Ureter (tissue), 1 donor: ENCODE measurements at places on chromosomes 4 and X. TPM values are rescaled to one million over a fixed set of nuclear protein-coding genes. Genes with fewer than 3 reads are reported as not detected.

DNA sequence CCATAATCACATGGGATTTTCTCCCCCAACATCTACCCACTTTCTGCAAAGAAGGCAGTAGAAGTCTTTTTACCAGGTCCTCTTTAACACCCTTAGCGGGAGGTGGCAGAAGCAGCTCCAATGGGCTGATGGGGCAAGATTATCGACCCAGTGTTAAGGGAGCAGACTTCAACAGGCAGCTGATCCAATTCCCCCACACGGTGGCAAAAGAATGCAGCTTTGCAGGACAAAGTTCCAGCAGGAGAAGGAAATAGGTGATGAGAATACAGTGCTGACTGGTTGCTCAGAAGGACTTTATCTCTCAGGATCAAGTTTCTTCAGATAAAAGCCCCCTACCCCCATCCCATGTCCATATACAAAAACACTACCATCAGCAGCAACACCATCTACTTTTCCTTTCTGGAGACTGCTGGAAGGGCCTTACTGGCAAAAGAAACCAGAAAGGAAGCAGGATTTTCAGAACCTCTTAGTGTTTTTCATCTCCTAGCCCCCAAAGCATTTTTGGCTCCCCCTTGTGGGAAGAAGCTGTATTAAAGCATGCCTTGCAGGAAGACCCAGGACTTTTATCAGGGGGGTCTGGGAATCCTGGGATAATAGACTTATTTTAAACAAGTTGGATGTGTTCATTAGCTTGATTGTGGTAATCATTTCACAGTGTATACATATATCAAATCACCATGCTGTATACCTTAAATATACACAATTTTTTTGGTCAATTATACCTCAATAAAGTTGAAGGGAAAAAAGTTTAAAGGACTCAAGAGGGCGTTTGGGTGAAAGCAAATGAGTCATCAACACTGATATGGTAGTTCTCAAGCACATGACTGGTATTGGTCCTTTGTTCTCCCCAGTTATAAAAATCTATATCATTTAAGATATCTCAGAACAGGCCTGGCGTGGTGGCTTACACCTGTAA, 146.4 kb downstream of the GPC3 start:
- no peak for DNase-seq

- no peak for DNase-seq
Observed at GRCh38 chr4:24210332-24210902, 320.6 kb upstream of the PPARGC1A start.

DNA sequence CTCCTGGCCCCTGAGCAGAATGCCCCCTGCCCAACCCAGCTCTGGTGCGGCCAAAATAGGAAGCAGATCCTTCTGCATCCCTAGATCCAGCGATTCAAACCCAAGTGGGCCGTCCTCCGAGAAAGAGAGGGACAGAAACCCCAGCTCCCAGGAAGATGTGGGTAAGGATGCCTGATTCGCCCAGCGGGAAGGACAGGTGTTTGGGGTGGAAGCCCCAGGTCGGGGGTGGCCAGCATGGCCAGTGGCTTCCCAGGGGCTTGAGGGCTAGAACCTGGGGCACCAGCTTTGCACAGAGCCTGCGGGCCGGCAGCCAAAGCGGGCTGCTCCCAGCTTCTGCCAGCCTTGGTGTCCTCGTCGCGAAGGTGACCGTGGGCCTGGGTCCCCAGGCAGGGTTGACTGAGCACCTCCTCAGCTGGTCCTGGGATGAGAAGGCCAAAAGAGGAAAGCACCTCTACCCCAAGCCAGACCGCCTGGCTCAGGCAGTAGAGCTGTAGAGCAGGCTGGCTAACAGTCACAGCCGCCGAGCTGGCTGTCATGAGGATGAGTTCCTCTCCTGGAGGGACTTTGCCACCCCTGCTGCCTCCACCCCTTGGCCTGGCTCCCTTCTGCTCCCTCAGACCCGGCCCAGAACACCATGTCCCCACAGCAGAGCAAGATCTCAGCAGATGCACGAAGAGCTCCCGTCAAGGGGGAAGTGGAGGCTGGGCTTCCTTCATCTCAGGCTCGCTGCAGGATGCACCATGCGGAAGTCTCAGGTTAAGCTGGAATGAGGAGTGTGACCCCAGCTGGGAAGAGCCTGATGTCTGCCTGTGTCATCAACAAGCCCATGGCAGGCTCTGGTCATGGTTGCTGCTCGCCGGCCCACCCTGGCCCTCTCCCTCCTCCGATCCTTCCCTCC, 59.9 kb downstream of the CPZ start:
- peak; percentile 34 for DNase-seq

Gene GABRG1
- total RNA-seq: not detected

Gene GPM6B
- total RNA-seq: 15.9 TPM

GRCh38 chr4:7427361-7427760, 7.4 kb downstream of the PSAPL1 start:
- DNase-seq: no peak

- DNase-seq: no peak
Observed at GRCh38 chr4:175758050-175759024, 53.7 kb downstream of the GPM6A start.

GRCh38 chr4:104248726-104249125, 246.0 kb downstream of the CXXC4 start:
- DNase-seq: no peak

GRCh38 chr4:137739391-137739790, 207.1 kb upstream of the PCDH18 start:
- DNase-seq: no peak

DNA sequence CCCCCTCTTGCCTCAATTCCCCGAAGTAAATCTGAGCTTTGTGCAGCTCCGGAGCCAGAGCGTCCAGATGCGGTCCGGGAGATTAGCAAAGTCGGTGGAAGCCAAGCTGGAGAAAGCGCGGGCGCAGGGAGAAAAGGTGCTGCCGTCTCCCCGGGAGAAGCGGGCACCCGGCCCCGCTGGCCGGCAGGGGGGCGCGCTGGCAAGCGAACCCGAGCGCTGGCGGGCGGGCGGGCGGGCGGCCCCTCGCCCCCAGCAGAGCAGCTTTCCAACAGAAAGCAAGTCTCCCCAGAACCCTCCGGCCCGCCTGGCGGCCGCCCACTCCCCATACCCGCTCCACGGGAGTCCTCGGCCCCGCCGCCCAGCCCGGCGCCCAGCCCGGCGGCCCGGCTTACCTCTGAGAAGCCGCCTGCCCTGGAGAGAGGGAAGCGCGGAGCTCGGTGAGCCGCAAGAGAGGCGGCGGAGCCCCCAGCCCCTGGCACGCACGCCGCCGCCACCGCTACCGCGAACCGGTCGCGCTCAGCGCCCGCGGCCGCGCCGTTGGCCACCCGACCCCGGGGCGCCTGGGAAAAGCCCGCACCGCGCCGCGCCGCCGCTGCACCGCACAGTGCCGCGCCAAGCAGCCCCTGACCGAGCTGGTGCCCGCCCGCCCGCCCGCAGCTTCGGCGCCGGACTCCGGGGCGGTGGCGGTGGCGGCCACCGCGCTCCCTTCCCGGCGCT, 529 bp upstream of the CITED1 start:
- DNase-seq: no peak

- no peak for DNase-seq
Observed at GRCh38 chr4:73675623-73676022, 55.4 kb upstream of the RASSF6 start.

DNA sequence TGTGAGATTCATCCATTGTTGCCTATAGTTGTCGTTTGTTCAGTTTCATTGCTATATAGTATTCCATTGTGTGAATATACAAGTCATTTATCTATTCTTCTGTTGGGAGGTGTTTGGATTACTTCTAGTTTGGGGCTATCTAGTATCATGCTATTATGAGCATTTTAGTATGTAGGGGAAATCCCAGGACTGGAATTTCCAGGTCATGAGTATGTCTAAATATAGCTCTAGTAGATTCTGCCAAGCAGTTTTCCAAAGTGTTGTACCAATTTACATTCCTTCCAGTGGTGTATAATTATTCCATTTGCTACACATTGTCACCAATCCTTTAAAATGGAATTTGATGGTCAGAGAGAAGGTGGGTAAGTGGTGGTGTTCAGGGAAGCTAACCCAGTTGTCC, 30.1 kb downstream of the EGFL6 start:
- no peak for DNase-seq

- DNase-seq: no peak
Observed at GRCh38 chr4:122073615-122074014, 78.5 kb upstream of the BLTP1 start.

Gene ARHGAP6
- 29.6 TPM for total RNA-seq

Gene AP1S2
- total RNA-seq: 12.6 TPM
